SIG-M5 (cell line): ENCODE measurements at places on chromosomes 11 and 22.

GRCh38 chr22:30969532-30970355 lies 679 bp downstream of the TUG1 start:
- no peak for DNase-seq

GRCh38 chr11:13214276-13214675 lies 63.3 kb upstream of the BMAL1 start:
- DNase-seq = no peak

GRCh38 chr22:43343262-43343669 lies at the start of gene SCUBE1:
SCUBE1 (minus strand) TSS chr22:43343372; CDS start chr22:43343261, 111 bp downstream.
- no peak for DNase-seq

GRCh38 chr11:87223816-87224215 lies 186.1 kb downstream of the TMEM135 start:
- DNase-seq = no peak

DNA sequence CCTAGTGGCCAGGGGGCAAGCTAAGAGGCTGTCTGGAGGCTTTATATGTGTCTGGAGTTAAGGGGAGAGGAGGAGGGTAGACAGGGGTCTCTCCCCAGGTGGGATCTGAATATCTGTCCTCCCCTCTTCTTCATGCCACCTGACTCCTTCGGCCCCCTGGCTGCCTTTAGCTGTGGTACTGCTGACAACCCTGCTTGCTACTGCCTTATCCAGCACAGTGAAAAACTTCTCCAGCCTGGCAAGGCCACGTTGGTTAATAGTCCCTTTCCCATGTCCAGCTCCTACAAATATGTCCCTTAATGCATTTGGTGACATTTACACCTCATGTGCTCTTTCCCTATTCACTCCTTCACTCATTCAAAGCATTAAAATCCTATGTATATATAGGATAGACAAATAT lies 42.4 kb upstream of the NNMT start:
- DNase-seq = no peak
